ENCODE measurements at places on chromosomes 16 and 17. TPM values are rescaled to one million over a fixed set of nuclear protein-coding genes. Genes with fewer than 3 reads are reported as not detected.

Gene IRX3
- not detected for total RNA-seq

Gene CHP2
- not detected for total RNA-seq

Gene ZSCAN32
- total RNA-seq = 12.2 TPM

Gene LRRC3C
- not detected for total RNA-seq

Gene MEIOC
- not detected for total RNA-seq

Gene COG8
- 36.8 TPM for total RNA-seq

Gene PTX4
- not detected for total RNA-seq

Gene SMG6
- total RNA-seq = 28.2 TPM

Gene TEX14
- total RNA-seq = under 0.01 TPM

Gene SHCBP1
- total RNA-seq = 54.8 TPM

Gene NLK
- total RNA-seq = 50.5 TPM

Gene CIBAR2
- total RNA-seq = not detected

Gene ITGB4
- total RNA-seq = 3.7 TPM

Gene ARL5C
- total RNA-seq = not detected

Gene NOB1
- total RNA-seq = 48.4 TPM

Gene WDR90
- total RNA-seq = 14.6 TPM

Gene PRSS36
- 0.14 TPM for total RNA-seq

Gene DYNLRB2
- not detected for total RNA-seq

Gene TLCD2
- 1.6 TPM for total RNA-seq

Gene IGSF6
- not detected for total RNA-seq

Gene AIPL1
- total RNA-seq = not detected

Gene CCL8
- not detected for total RNA-seq

Gene MPV17L
- 0.13 TPM for total RNA-seq

Gene DHRS7C
- not detected for total RNA-seq

Gene TP53TG3B
- total RNA-seq = not detected

Gene TBC1D3B
- 1.1 TPM for total RNA-seq

Gene LPO
- total RNA-seq = not detected

Gene CDRT4
- total RNA-seq = 4.9 TPM

Gene SMG1
- 132 TPM for total RNA-seq

Gene MARVELD3
- 0.13 TPM for total RNA-seq

Gene STAC2
- total RNA-seq = not detected

Gene MYOCD
- total RNA-seq = not detected

Gene CCDC78
- 1.0 TPM for total RNA-seq

Gene COG4
- total RNA-seq = 55.5 TPM

Gene TNFRSF17
- not detected for total RNA-seq

Gene CDH8
- not detected for total RNA-seq

Gene TRPV3
- not detected for total RNA-seq

Gene KCNJ18
- total RNA-seq = not detected

Gene CHST4
- total RNA-seq = not detected

Gene SLC6A2
- not detected for total RNA-seq

Gene ST6GALNAC2
- 0.22 TPM for total RNA-seq

Gene LITAFD
- not detected for total RNA-seq

Gene ZNF423
- 1.7 TPM for total RNA-seq

Gene MAP3K3
- 82.7 TPM for total RNA-seq

Gene TMEM92
- 0.07 TPM for total RNA-seq

Gene TP53TG3F
- not detected for total RNA-seq

Gene ABCA9
- total RNA-seq = 3.3 TPM

Measured in thoracic aorta endothelial cell (primary cell).